Neuronal stem cell (in vitro differentiated cells): ENCODE measurements at places on chromosomes 12 and 14.
A peak's percentile ranks its signal among the peaks of the same experiment; 100 is the strongest.

GRCh38 chr12:132257955-132258490, 71.4 kb downstream of the GALNT9 start:
- DNase-seq: no peak

DNA sequence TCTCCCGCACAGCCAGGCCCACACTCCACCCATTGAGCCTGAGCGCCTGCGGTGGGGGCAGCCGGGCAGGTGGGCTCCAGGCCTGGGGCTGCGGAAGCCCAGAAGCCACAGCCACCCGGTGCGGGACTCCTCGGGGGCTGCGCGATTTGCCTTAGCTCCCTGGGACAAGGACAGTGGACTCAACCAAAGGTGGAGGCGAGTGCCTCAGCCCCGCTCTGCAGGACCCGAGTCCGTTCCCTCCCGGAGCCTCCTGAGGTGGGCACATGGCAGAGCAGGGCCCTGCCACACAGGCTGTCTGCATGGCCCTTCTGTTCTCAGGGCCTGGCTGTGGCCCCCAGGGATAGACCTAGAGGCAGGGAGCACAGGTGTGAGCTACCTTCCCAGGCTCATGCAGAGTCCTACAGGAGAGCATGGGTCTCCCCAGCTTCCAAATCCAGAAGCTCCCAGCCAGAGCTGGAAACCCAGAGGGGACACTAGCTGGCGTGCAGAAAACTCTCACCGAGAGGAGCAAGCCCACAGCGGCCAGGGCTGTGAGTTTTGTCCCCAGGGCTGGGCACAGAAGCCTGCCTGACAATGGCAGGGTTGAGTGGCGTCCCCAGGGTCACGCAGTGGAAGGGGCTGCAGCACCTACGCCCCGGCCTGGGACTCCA, 22.2 kb upstream of the LRTM2 start:
- no peak for DNase-seq

- no peak for DNase-seq
These were observed 58.8 kb upstream of the ISM2 start for GRCh38 chr14:77557391-77557790.

DNA sequence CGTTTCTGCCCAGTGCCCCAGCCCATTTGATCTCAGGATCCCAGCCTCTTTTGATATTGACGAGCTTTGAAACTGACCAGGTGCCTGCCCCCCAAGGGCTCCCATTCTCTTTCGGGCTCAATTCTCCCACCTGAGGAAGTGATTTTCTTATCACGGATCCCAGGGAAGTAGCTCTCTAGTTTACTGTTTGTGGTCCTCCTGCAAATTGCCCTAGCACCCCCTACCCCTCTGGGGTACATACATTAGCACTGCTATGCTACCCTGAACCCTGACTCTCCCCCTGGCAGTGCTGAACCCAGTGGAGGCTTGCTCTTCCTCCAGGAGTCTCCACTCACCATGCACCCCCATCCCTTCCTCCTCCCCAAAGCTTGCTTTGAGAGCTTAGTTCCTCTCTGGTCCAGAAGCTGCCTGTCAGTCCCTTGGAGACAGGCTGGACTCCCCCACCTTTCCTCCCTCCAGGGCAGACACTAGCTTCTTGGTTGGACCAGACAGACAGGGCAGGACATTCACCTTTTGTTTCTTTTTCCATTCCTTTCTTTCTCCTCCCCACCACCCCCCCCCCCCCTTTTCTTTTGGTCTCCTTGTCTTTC, 4.4 kb upstream of the TBX3 start:
- no peak for DNase-seq

GRCh38 chr12:52821826-52822660, 8.1 kb upstream of the KRT4 start:
- no peak for DNase-seq

DNA sequence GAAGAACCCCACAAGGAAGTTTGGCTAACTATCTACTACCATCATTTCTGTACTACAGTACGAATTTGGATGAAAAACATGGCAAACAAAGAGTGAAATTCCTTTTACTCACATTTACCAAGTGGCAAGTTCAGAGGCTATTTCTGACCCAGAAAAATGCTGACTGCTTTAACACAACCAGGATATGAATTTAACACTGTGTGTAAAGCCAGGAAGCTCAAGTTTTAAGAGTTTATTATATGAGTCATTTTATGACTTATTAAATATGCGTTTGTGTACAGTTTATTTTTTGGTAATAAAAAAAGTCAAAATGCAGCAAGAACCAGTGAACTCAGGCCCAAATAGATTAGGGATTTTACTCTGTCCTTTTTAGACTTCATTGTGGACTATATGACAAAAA, 58.4 kb upstream of the STAC3 start:
- no peak for DNase-seq

GRCh38 chr14:47044841-47045240, 393.3 kb upstream of the RPL10L start:
- DNase-seq: peak; percentile 11

DNA sequence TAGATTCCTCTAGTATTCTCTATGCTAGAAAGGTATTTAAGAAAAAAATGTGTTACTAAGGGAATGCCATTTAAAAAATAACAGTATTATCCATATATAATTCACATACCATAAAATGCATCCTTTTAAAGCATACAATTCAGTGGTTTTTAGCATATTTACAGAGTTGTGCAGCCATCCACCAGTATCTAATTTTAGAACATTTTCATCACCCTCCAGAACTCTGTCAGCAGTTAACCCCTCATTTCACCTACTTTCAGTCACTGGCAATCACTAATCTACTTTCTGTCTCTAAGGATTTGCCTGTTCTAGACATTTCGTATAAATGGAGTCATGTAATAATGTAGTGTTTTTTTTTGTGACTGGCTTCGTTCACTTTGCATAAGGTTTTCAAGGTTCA, 33.4 kb downstream of the TBC1D15 start:
- no peak for DNase-seq

- no peak for DNase-seq
These were observed 41.8 kb downstream of the CACNA1C start for GRCh38 chr12:2094597-2094996.

- no peak for DNase-seq
These were observed 12.7 kb downstream of the SPTLC2 start for GRCh38 chr14:77603654-77604255.

DNA sequence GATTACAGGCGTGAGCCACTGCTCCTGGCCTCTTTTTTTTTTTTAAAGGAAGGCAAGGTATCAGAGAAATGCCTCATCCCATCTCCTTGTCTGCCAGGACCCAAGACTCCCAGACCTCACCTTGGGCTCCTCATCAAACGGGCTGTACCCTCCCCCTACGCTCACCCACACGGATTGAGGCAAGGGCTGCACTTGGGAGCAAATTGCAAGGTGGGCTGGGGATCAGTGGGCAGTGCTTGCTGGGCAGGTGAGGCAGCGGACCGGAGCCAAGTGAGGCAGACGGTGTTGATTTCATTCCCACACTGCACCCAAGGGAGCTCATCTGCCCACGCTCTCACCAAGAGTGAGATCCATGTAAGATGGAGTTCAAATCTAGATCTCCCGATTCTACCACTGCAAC, 41.0 kb upstream of the DICER1 start:
- no peak for DNase-seq

DNA sequence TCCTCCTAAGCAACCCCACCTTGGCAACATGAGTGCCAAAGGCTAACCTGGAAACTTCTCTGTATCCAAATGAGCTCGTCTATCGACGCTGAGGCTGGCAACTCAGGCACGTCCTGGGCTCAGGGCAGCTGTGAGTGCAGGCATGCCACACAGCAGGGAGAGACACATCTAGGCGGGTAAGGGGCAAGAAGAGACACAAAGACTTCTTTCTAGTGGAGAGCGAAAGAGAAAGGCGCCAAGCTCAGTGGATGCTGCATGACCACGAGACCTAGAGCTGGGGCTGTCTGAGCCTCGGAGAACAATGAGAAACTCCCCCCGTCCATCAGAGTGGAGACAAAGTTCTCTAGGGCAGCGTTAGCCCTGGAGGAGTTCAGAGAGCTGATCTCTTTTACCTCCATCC, 170.4 kb downstream of the CALM1 start:
- DNase-seq: no peak

DNA sequence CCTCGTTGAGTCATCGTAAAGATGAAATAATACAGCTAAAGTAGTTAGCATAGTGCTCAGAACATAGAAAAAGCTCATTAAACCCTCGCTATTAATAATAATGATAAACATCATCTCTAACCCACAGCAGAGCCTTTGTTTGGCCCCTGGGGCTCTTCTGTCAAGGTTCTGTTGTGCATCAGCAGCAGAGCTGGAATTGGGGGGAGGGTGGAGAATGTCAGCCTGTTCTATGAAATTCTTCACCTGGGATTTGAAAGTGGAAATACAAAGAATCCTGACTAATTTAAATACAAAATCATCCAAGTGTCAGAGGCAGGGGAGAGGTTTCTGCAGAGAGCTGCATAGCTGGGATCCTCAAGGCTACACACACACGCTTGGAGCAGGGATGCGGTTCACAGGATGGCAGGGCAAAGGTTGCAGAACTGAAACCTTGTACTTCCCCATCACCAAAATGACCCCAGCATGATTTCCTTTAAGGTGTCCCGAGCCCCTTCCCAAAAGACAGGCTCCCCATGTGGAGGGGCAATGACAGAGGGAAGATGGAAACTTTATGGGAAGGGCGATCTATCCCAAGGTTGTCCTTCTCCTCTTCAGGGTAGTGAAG, 71.8 kb downstream of the DAD1 start:
- DNase-seq: no peak

GRCh38 chr12:55074806-55075205, 51.4 kb upstream of the OR9K2 start:
- no peak for DNase-seq

GRCh38 chr12:80679346-80680131, 27.9 kb upstream of the MYF6 start:
- no peak for DNase-seq

- DNase-seq: no peak
These were observed 350.5 kb upstream of the TMTC1 start for GRCh38 chr12:30134229-30134628.

- no peak for DNase-seq
These were observed 189.4 kb downstream of the NUAK1 start for GRCh38 chr12:105949391-105949790.

DNA sequence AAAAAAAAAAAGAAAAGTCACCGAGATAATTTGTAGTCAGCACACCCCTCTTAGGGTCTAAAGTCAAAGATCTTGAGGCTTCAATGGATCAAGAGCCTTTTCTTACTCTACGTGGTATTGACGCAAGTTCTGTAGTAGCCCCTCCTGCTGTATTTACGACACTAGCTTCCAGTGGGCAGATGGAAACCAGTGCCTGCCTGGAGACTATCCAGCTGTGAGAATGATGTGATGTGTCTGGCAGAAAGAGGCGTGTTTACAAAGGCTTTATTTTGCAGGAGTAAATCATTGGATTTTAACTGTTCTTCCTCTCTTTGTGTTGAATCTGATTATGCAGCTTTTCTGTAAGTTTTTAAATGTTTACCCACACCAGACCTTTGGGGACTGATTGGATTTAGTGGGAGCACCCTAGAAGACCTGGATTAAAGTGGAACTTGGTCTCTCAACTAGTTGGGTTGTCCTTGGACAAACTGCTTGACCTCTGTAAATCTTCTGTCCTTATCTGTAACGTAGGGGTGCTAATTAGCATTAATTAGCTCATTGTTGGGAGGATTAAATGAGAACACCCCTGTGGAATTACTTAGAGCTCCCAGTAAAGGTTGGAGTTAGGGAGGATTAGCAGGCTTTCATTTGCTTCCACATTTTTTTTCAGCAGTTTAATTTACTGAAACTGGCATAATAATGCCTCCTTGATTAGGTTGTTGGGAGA, 72.4 kb downstream of the RASSF3 start:
- DNase-seq: peak; percentile 33

DNA sequence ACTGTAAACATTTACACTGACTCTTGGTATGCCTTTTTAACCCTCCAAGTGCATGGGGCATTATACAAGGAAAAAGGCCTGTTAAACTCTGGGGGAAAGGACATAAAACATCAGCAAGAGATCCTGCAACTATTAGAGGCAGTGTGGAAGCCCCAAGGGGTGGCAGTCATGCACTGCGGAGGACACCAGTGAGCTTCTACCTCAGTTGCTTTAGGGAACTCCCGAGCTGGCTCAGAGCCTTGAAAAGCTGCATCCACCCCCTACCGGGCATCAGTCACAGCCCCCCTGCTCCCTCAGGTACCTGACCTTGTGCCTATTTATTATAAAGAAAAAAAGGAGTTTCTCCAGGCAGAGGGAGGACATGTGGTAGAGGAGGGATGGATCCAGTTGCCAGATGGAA, 695.6 kb upstream of the LMO3 start:
- no peak for DNase-seq

GRCh38 chr14:24150567-24150966, 3.3 kb downstream of the RNF31 start:
- DNase-seq: no peak

DNA sequence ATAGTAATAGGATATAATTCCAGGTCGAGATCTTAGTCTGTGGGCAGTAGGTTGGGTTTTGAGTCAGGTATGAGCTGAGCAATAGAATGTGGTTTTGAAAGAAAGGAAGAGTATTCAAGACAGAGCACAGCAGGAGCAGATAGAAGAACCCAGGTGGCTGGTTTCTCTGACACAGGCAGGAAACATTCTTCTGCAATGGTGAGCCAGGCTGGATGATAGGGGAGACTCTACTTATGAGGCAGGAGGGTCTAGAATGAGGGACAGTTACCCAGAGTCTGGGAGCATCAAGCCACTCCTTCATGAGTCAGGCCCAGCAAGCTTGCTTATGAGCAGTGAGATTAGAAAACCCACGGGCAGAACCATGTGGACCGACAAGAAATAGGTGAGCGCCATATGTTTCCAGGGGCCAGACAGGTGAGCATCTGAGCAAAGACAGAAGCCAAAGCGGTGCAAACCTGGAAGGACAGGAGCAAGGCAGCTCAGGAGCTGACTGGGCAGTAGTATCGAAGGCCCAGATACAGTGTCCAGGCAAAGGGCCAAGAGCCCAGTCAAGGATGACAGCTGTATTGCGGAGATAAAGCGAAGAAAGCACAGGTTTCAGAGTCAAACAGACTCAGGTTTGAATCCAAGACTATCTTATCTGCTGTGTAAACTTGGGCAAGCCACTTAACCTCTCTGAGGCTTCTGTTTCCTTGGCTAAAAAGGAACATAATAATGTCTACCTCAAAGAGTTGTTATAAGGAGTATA, 22.5 kb upstream of the PCNX1 start:
- DNase-seq: no peak

DNA sequence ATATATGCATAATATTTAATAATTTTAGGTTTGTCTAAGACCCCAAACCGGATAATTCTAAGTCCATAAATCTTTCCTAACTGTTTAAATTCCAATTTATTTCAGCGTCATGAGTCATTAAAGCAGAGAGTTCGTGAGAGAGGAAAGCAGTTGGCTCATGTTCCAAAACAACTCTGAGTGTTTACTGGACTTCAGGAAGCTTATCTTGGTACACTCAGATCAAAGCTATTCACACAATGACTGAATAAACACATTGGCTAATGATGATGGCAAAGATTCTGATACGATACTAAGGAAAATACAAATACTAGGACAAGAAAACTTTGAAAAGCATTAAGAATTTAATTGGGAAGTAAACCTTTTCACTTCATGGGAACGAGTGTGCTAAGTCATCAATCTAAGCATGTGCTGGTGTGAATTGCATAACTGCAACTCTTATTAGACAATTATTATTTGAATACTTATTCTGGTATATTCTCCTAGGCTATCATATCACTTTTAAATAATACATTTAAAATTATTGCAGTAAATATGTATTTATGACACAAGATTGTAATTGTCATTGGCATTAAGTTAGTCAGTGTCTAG, 34.8 kb upstream of the CLEC14A start:
- no peak for DNase-seq

GRCh38 chr12:65511912-65512311, 233.4 kb downstream of the MSRB3 start:
- no peak for DNase-seq
